ENCODE measurements at places on chromosomes 7 and 10. TPM values are rescaled to one million over a fixed set of nuclear protein-coding genes. Genes with fewer than 3 reads are reported as not detected.

DNA sequence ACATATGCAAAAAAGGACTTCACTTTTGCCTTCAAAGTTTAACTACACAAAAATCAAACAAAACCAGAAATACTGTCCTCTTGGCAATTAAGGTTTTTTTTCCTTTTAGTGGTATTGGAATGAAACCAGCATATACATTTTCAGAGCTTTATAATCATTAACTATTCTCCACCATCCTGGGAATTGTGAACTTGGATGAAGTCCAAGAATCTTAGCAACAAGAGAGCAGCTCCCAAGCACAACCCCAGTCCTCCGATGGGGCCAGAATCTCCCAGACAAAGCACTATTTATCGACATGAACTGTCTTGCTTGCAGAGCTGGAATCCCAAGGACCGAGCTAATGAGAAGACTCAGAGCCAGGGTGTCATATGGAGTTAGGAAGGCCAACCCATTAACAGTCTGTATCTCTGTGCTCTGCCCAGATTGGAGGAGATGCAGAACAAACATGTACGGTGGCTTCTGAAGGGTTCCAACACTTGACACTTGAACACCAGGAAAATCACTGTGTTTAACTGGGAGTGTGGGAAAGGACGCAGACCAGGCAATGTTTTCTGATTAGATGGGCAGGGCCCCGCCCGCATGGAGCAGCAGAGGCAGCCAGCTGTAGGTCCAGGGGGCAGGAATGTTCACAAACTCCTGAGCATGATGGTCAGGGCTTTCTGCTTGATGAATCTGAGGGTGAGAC, 35.5 kb downstream of the PPP1R3C start:
- no peaks in the 10 kb centered on the region for H3K27me3 ChIP-seq
- H3K27ac ChIP-seq, result no peak overlapping the region
- H3K4me1 ChIP-seq, result no peaks in the 10 kb centered on the region

- H3K4me1 ChIP-seq, result no peaks in the 10 kb centered on the region
- no peak overlapping the region for H3K4me3 ChIP-seq
- DNase-seq, result no peak
These were observed 19.9 kb downstream of the HABP2 start for GRCh38 chr10:113572520-113573290.

The MRLN gene
- total RNA-seq, result not detected

The BTBD16 gene
- total RNA-seq, result 0.35 TPM

The C10orf62 gene
- total RNA-seq, result not detected
